Mucosa of descending colon (tissue), 3 donors: ENCODE measurements at places on chromosomes 7 and 10. TPM values are rescaled to one million over a fixed set of nuclear protein-coding genes. Genes with fewer than 3 reads are reported as not detected.

DNA sequence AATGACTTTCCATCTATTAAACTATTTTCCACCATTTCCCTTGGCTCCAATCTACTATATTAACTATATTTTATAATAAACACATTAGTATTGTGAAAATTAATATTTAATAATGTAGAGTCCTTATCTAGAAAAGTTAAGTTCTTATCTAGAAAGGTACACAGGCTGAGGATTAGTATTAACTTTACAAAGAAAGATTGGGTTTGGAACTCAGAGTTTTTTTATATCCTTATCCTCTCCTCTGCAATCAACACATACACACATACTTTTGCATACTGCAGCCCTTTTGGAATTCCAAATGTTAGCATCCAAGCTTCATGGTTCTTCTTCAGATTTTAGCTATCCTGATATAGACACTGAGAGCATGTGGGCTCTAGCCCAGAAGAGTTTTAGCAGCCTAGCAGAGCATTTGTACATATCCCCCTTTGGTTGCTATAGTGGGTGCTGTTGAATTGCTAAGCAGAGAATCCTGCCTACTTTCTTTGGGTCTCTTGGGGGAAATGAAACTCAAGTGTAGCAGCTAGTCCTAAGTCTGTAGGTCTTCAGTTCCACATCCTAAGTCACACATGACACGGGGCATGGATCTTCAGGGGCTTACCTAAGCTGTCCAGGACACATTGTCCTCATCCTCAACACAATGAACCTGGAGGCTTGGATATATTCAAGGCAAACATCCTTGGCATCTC lies 874.6 kb downstream of the LRMDA start:
- no peak for DNase-seq

Gene PIP
- total RNA-seq = not detected

DNA sequence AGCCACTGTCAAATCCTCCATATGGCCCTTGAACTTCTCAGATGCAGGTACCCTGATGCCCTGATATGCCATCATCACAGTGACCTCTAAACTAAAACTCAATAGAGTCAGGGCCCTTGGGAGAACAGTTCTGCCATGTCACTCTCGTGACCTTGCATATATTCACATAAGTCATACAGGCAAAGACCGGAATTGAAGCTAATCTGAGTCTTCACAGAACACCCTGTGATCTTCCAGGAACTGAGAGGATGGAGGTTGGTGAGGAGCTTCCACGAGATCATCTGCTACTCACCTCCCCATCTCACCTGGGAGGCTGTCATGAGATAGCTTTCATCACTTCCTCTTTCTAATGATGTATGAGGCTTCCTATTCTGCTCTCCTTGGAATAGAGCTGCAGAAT lies 228.7 kb upstream of the CCDC6 start:
- no peak for DNase-seq

Gene BEND7
- 17.1 TPM for total RNA-seq

- DNase-seq = no peak
Measured at GRCh38 chr10:52768001-52768532, 4.5 kb downstream of the MBL2 start.

Gene TRIM74
- total RNA-seq = 0.90 TPM

DNA sequence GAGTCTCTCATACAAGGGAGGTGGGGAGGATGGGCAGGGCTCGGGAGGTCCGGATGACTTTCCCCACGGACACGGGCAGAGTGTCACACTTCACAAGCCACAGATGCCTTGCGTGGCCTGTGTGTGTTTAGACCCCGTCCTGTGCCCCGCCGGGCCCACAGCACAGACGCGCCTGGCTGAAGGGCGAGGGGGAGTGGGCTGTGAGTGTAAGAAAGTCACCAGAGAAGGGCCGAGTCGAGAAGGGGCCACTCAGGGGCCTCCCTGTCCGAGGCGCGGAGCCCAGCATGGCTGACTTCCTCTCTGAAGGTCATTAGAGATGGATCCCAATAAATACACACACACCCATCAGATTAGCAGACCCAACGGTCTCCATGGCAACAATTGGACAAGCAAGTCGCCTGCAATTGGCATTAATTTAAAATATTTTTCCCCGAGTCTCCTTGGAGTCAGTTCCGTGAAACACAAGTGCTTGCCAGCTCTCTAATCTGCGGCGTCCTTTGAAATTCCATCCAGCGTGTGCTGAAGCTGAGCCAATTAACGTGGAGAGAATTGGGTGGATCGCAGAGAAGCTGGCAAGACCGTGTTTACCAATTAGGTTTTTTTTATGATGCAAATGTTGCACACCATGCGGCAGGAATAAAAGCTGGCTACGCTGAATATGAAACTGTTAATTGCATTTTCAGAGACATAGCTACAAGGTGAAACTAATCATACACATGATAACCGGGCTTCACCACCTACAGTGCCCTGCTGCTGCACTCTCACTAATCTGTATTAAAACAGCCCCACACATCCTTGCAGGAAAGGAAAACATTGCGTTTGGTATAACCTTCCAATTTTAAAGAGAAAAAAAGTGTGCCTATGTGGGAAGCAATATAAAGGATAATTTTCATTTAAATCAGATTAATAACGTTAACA lies 571.2 kb downstream of the PTPRN2 start:
- DNase-seq = no peak
